ENCODE measurements at places on chromosomes 1 and 21.

GRCh38 chr1:79667848-79668696, 661.5 kb upstream of the ADGRL4 start:
- DNase-seq, result no peak

DNA sequence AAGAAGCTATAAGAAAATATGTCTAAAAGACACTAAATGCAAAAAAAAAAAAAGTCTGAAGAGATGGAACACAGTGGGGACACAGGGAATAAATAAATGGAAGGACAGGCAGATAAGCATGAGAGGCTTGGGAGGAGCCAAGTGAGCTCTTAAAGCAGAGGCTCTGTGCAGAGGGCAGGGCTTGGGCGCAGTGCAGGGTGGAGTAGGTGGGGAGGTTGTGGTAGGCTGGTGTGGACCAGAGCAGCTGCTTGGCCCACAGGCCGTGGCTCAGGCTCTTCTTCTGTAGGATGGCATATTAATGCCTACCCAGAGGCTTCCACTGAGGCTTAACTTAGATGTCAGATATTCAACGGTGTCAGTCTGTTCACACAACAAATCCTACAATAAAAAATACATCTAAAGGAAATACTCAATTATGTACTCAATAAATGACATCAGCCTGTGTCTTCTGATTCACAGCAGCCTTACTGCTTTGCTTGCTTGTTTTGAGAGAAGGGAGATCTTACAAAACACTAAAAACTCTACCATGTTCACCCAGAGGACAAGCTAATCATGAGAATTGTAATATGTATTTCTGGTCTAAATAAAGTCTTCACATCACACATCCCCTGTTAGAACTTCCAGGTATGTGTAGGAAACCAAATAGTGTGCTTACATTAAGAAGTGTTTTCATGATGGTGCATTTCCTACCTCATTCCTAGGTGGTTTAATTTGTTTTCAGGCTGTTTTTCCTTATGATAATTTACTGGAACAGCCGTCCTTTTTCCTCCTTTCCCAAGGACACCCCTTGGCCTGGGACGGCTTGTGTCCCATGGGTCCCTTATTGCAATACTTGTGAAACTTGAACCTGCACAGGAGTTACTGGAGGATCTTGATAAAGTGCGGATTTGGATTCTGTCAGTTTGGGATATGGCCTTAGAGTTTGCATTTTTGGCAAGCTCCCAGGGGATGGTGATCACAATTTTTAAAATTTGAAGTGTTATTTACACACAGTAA, 24.9 kb downstream of the DIP2A start:
- DNase-seq, result no peak

DNA sequence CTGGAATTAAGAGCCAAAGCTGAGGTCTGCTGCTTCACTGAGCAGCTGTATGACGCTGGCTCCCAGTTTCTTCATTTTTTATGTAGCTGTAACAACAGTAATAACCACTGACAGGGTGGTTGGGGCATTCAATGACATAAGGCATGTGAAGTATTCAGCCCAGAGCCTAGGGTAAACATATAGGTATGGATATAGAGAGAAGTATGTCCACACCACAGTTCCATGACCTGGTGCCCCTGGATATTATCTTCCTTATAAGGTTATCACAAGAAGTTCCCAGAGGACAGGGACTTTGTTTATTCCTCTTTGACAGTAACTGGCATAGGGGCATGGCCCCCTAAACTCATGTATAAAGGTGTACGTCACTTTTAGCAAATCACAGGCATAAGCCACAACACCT, 14.7 kb downstream of the RAB42 start:
- DNase-seq, result no peak

GRCh38 chr1:10664251-10664650, 132.2 kb downstream of the CASZ1 start:
- DNase-seq, result no peak

- DNase-seq, result no peak
Measured at GRCh38 chr1:3359756-3360440, 94.6 kb upstream of the ARHGEF16 start.

GRCh38 chr1:12339396-12339795, 109.6 kb downstream of the VPS13D start:
- no peak for DNase-seq

- DNase-seq, result no peak
Measured at GRCh38 chr1:94765958-94766357, 54.2 kb upstream of the SLC44A3 start.

DNA sequence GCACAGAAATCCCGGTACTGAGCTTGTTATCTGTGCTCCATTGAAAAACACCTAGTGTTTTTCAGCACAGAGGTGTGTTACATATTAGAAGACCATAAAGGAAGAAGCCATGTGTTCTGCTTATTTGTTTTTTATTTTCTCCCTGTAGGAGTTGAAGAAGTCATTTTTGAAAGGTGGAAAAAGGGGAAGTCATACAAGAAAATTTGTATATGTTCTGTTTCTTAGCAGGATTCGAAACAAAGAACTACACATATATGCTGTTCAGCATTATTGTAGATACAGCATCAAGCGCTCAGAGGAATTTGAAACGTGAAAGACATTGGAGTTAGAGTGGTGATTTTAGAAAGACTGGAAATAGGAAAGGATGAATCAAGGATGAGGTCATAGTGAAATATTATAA, 345.3 kb upstream of the ADGRL2 start:
- no peak for DNase-seq

GRCh38 chr1:170872663-170873062, 62.7 kb upstream of the MROH9 start:
- no peak for DNase-seq

DNA sequence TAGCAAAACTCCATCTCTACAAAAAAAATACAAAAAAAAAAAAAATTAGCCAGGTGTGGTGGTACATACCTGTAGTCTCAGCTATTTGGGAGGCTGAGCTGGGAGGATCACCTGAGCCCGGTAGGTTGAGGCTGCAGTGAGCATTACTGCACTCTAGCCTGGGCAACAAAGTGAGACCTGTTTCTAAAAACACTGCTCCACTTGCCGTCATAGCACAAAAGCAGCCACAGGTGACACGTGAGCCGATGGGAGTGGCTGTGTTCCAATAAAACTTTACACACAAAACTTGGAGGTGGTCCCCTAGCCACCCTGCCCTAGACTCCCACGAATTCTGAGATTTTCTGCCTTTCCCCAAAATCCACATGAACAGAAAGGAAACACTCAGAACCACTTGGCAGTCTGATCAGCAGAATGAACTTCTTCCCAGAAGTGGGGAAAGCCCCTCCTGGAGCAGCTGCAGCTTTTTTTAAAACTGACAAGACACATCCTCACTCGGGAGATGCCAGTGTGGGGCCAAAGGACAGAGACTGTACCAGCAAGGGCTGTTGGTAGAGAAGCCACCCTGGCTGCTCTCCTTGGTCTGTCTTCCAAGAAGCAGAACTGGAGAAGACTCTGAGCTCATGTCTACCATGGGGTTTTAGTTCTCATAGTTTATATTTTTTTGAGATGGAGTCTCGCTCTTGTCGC, 23.3 kb downstream of the PLEKHM2 start:
- DNase-seq, result no peak

DNA sequence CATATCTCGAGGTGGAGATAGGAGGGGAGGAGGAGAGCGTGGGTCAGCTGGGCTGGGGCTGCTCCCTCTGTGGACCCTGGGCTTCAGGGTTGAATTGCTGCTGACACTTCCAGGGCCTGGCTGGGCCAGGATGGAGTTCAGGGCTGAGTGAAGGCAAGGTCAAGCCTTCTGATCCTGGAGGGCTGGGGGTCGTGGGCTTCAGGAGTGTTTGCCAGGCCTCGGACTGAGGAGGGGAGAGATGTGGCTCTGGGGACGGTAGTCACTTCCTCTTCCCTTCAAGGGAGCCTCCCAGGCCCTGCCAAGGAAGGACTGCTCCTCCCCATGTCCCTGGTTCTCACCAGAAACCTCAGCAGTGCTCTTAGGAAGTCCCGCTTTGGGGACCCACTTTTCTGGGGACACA, 12.1 kb upstream of the FAM131C start:
- no peak for DNase-seq

DNA sequence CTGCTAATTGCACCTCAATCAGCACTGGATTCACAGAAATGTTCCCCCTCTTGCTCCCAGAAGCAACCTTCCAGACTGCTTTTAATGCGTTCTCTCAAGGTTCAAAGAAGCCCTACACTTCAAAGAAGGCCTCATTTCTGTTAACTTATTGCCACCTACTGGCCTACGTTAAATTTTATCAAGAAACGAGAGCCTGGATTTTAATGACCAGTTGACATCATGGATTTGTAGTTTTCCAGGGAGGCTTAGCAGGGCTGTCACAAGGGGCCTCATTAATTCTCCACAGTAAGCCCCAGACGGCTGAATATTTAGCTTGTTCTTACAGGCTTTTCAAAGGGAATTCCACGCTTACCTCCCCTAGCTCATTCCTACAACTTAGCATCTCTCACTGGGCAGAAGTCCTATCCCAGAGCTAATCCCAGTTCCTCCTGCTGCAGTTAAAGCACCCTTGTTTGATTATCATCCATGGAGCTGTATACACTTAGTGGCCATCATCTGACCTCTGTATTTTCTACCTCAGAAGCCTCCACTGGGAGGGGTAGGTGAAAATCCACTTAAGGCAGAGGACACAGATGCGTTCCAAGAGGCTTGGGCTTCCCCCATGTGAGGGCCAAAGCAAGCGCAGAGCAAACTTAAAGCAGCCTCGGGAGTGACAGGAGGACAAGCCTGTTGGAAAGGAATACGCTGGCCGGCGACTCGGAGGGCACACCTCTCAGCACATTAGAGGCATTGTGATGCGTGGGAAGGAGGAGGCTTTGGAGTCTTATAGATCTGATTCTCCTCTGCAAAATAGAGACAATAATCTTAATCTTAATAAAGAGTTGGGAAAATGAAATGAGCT, 32.2 kb upstream of the CYP4X1 start:
- DNase-seq, result no peak

- no peak for DNase-seq
Measured at GRCh38 chr1:199878823-199879222, 148.7 kb upstream of the NR5A2 start.

GRCh38 chr1:23548704-23549143, 10.6 kb downstream of the ID3 start:
- DNase-seq, result no peak

DNA sequence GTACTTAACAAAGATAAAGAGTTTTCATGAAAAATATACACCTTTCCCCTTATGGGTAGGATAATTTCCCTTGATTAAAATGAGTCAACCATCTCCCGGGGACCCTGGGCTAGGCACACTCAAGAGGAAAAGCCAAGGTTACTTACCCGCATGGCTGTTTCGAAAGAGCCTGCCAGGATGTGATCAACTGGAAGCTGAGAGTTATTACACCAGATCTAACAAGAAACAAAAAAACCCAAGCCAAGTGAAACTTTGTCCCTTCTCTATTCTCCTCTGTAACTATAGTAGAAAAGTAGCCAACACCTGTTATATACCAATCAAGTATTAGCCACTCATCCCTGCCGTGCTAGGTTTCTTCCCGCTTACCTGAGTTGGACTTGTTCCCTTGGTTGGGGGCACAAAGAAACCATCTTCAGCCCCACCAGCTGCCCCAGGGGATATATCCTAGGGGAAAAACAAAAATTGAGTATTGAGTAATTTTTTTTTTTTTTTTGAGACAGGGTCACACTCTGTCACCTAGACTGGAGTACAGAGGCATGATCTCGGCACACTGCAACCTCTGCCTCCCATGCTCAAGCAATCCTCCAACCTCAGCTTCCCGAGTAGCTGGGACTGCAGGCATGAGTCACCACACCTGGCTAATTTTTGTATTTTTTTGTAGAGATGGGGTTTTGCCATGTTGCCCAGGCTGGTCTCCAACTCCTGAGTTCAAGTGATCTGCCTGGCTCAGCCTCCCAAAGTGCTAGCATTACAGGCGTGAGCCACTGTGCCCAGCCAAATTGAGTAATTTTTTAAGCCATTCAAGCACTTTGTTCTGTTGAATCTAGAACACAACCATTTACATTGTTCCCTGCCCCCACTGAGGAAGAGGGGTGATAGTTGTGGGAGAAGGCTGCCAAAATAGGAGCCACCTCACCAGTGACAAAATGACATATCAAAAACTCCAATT, 8.4 kb upstream of the PEX19 start:
- no peak for DNase-seq

- no peak for DNase-seq
Measured at GRCh38 chr1:47779613-47780012, 217.6 kb downstream of the TRABD2B start.

GRCh38 chr1:18253093-18253492, 145.5 kb downstream of the IGSF21 start:
- no peak for DNase-seq

- DNase-seq, result no peak
Measured at GRCh38 chr1:159854116-159854692, 8.3 kb downstream of the VSIG8 start.

DNA sequence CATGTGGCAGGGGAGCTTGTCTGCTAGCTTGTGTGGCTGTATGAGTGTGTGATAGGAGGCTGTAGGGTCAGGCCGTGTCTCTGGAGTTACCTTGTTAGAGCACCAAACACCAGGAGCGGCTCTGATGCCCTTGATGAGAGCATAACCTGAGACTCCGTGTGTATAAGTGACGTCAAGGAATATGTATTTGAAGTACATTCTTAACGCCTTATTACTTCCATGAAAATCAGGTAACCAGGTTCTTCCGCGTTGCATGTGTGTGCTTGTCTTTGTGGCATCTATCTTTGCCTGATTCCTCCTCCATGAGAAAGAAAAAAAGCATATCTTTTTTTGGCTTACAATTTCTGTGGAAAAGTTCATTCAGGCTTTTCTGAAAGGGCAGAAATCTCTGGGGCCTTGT, 4.6 kb downstream of the OLFML3 start:
- no peak for DNase-seq

DNA sequence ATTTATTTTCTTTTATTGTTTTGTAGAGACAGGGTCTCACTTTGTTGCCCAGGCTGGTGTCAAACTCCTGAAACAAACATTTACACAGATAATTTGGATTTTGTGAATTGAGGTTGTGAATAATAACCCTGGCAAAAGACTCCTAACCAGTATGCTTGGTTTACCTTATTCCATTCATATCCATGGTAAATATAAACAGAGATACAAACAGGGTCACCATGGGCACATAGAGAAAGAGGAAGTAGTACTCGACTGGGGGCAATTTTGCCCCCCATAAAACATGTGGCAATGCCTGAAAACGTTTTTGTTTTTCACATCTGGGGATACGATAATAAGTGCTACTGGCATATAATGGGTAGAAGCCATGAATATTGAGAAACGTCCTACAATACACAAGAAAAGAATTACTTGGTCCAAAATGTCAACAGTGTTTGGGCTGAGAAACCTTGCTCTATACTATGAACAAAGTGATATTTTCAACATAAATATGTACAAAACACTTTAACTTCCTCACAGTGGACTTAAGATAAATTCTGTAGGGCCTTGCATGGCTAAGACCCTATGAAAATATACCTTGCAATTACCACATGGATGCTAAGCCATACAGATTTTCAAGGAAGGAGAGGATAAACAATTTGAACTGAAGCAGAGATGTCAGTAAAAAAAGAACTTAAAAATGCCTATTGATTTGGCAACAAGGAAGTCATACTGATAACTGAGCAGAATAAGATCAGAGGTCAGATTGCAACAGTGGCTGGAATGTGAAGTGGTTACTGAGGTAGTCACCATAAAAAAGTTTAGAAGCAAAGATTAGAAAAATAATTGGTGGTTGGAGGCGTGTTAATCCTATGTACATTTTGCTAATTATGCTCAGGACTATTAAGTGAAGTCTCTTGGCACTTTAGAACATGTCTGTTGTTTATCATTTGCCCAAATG, 27.4 kb upstream of the ASPM start:
- no peak for DNase-seq
